Gastroesophageal sphincter (tissue), 4 donors: ENCODE measurements at places on chromosomes 1 and 21.

DNA sequence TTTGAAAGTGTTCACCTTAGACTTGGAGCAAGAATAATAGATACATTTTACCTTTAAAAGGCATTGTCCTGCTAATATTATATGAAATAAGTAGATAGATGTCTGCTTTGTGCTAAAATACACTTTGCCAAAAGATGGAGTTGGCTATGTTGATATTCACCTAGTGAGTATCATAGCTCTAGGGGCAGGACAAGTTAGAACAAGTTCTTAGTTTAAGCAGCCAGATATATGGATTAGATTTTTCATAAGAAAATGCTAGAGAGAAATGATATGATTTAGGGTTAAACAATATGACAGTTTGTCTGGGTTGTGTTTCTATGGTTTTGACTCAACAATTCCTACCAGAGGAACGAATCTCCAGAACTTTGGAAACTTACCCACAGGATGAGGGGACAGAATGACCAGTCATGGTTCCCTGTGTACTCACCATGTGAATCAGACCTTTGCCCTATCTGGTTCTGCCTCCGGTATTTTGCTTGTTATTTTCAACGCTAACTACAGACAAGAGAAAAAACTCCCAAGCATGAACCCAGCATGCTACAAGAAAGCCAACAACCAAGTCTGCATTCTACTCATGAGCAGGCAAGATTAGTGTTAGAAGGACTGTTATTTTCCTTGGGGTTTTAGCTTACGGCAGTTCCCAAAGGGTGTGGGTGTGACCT lies 1.7 kb downstream of the F5 start:
- no peak for ATAC-seq

DNA sequence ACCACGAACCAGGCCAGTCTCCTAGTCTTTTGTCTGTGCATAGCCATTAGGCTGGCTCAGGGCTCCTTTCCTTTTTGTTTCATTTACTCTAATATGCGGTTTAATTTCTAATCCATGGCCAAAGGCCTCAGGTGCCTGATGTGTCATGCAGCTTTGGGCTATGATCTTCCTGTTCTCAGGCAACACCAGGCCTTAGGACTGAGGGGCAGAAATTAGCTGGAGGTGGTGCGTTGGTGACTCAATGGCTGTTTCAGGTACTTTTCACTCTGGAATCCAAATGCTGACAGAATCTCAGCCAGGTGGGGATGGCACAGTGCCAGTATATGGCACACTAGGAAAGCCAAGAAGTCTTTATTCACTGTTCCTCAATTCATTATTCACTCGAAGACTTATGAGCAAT lies 105.3 kb downstream of the CACNA1E start:
- ATAC-seq = no peak

DNA sequence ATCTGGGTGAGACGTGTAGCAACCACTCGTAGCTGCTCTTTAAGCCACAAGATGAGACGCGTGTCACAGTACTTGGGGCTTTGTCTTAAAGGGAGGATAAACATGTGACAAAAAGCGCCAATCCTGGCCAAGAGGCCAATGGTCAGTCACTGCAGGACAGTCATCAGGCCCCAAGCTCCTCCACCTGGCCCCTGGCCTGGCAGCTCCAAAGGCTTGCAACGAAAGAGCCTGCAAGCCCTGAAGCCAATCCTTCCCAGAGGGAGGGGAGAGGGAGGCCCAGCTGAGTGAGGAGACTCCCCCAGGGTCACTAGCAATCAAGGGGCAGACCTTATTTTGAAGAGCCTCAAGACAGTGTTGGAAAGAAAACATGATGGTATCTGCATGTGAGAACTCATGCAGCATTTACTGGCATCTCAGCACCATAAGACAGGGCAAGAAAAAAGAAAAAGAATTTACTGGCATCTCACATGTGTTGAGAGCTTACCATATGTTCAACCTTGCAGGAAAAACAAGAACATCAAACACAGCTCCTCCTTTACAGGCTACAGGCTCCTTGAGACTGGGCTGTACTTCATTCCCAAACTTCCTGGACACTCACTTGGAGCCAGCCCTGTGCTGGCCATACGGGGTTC lies 11.4 kb downstream of the GLIS1 start:
- no peak for ATAC-seq

GRCh38 chr1:160454371-160455152 lies 54.2 kb downstream of the VANGL2 start:
- no peak for ATAC-seq

GRCh38 chr1:79982211-79982610 lies 975.7 kb upstream of the ADGRL4 start:
- ATAC-seq = peak; percentile 93

DNA sequence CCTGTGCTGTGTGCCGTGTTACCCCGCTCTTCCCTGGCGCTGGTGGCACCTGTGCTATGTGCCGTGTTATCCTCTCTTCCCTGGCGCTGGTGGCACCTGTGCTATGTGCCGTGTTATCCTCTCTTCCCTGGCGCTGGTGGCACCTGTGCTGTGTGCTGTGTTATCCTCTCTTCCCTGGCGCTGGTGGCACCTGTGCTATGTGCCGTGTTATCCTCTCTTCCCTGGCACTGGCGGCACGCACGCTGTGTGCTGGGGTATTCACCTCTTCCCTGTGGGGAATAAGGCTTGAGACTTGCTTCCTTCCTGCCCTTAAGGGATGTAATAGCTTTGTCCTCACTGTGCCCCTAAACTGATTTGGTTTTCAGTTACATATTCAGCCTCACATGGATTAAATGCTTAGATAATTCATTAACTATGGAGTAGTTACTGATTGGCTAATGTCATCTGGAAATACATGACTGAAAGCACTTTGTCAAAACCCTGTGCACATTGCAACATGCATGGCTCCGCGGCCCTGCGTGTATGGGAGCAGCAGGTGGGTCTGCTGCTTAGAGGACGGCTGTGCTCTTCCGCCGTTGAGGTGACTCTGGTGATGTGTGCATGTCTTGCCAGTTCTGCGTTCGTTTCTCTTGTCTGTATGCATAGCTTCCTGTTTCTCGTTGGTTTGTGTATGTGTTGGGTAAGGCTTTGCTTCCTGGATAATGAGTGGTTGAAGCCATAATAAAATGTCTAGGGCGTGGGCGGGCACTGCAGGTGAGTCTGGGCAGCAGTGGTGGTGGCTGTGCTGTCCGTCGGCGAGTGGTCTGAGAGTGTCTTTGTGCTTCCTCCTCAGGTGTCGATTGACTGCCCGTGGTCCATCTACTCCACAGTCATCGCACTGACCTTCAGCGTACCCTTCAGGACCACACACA lies 17.9 kb upstream of the PWP2 start:
- no peak for ATAC-seq
